ENCODE measurements at places on chromosomes 6 and 20.

DNA sequence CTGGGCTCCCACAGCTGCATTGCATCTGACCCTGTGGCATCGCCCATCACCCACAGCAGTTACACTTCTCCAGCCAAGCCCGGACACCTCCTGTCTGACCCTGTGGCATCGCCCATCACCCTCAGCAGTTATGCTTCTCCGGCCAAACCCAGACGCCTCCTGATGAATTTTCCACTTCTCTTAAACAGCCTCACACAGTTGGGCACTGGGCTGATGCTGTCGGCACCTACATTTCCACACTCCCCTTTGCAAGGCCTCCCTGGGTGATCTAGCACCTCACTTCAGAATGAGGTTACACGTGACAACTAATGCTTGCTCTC, 175.2 kb upstream of the ARID1B start:
- no peak for DNase-seq

DNA sequence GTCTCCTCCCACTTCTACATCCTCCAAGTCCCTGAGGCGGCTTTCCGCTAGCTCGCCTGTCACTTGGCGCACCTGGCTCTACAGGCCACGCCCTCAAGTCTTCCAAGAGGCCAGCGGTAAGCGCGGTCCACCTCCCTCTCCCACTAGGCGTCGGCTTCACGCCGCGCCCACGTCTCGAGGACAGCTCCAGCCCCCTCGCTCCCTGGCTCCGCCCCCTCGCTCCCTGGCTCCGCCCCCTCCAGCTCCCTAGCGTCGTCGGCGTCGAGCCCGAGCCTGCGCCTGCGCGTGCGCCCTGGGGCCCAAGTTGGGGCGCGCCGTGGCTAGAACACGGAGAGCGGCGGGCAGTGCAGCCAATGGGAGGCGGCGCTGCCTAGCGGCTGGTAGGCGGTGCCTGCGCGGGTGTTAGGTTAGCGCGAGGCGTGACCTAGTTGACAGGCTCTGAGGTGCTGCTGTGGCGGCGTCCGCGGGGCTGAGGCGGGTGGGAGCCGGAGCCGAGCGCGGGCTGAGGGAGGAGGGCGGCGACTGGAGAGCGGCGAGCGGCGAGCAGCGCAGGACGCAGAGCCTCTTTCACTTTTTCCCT, at the start of gene MACROD2:
TSS of gene MACROD2 (plus strand) at position 431 of the 580 bp plus-strand sequence.
- no peak for DNase-seq

DNA sequence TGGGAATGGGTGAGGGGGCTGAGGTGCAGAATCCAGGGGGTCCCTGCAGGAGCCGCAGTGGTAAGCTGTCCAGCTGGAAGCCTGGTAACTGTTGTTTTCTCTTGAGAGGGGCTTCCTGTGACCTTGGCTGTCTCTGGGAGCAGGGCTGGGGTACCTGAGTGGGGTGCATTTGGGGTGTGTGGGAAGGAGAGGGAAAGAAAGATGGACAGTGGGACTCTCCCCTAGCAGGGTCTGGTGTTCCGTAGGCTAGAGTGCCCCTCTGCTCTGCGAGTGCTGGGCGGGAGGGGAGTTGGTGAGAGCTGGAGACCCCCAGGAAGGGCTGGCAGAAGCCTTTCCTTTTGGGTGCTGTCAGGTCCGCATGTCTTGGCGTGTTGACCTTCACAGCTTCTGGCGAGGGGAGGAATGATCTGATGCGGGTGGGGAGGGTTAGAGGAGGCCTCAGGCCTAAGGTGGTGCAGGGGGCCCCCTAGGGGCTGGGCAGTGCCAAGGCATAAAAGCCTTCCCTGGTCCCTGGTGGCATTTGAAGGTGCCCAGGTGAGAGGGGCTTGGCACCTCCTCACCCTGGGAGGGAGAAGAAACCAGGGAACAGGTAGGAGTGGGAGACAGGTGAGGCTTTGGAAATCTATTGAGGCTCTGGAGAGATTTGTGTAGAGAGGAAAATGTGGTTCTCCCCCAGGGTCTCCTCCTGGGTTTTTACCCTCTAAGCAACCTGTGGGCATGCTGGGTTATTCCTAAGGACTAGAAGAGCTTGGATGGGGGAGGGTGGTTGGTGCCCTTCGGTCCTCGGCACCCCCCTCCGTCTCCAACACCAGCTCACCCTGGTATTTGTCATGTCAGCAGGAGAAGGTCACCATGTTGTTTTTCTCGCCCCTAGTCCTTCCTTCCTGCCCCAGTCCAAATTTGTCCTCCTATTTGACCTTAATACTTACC, 3.3 kb downstream of the VEGFA start:
- peak; percentile 88 for DNase-seq

DNA sequence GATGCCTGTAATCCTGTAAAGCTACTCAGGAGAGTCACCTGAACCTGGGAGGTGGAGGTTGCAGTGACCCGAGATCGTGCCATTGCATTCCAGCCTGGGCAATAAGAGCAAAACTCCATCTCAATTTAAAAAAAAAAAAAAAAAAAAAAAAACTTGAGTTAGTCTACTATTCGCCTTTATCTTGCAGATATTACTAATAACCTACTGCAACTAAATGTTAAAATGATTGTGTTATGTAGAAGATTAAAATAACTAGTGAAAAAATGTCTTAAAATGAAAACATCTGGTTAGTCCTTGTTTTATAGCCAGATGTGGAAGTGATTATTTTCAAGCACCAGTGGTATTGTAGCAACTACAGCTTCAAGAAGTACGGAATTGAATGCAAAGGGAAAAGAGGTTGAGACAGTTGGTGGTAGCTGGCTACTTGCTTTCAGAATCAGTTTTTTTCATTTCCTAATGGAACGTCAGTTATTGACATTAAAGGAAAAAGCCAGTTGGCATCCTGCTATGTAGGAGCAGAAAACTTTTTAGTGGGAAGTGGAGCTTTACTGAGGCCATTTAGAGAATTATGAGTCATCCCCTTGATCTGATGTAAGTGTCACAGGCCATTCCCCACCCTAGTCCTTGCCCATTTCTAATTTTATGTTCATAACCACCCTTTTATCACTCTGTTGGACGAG, 43.8 kb upstream of the DYNLRB1 start:
- DNase-seq: no peak

GRCh38 chr20:47231382-47232039, 125.0 kb downstream of the ZMYND8 start:
- no peak for DNase-seq

DNA sequence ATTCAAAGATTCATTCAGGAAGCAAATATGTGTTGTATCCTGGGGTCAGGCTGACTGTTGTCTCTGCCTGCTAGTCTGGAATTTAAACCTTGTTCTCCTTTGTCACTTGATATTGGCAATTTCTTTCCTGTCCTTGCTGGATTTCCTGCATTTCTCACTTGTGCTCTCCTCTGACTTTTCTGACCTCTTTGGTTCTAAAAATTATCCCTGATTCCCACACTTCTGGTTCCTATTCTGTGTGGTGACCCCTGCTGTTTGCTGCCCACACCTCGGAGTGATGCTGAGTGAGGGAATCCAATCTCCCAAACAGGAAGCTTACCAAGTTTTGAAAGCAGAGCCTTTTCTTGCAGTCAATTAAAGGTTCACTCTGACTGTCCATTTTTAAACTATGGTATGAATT, 345.3 kb downstream of the CDKAL1 start:
- DNase-seq: no peak

DNA sequence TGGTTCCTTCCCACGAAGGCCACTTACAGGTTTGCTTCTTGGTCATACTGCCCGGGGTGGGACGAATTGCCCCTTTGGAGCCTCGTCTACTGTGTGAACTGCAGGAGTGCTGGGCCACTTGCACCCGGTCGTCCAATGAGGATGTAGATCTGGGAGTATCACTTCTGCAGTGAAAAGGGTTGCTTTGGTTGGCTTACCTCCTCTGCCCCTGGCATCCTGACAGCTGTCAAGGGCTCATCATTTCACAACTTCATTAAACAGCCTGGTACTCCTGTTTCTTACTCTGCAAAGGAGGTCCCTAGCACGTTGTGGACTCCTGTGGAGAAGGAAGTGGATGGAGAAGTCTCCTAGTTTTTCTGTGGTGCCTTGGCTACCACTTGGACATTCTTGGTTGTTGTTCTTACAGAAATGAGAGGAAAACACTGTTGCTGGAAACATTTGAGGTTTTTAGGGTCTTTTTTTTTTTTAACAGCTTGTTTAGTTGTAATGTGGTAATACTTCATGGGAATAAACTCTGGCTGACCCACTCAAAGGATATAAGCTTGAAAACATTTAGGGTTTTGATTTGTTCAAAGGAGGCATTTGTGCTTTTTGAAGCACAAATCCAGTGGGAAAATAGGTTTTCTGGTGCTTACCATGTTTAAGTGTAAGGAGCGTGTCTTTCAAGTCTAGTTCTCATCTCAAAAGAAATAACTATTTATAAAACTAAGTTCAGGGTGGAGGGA, 60.7 kb downstream of the AKAP12 start:
- no peak for DNase-seq

- DNase-seq: no peak
Measured at GRCh38 chr6:156507656-156508055, 269.5 kb upstream of the ARID1B start.

DNA sequence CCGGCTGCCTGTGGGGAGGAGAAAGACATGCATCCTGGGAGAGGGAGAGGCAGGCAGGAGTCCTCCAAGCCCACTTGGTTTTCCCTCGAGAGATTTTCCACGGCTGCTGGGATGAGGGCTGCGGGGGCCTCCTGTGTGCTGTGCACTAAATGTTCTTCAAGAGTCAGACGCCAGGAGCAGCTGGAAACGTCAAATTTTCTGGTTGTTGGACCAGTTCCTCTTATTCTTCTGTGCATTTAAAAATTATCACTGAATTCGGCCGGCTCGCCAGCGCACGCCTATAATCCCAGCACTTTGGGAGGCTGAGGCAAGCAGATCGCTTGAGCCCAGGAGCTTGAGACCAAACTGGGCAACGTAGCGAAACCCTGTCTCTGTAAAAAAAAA, 32.8 kb upstream of the NTSR1 start:
- no peak for DNase-seq

- no peak for DNase-seq
Measured at GRCh38 chr20:38098952-38099351, 65.4 kb downstream of the RPRD1B start.

GRCh38 chr6:107075951-107076381, 39.3 kb downstream of the BEND3 start:
- peak; percentile 52 for DNase-seq

- no peak for DNase-seq
Measured at GRCh38 chr6:137115658-137116057, 57.8 kb downstream of the IL22RA2 start.

DNA sequence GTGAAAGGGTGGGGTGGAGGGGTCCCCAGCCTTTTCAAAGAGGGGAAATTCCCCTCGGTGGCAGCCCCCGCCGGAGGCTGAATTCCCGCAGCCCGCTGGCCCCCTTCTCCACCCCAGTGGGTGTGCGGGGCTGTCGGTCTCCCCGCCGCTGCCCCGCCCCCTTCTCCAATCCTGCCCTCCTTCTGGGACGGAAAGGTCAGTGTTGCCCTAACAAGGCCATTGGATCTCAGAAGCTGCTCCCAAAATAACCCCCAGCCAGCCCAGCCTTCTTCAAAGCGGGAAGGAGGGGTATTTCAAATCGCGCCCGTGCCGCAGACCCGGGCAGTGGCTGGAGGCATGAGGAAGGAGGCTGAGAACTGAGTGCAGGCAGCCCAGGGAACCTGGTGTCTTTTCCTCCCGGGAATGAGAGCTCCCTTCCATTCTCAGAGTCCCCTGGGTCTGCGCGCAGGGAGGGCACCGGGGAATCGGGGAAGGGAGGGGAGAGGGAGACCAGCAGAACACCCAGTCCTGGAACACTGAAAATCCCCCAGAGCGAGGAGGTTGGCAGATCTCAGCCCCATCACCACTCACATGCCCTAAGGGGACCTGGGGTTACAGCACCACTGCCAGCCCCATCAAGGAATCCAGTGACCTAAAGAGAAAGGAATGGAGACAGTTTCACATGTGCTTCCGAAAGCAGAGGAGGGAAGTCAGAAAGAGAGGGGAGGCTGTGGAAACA, at the start of gene JPH2:
TSS of gene JPH2 (minus strand) at position 135 of the 718 bp plus-strand sequence. CDS start 483 bp downstream, outside the sequence.
- DNase-seq: no peak

DNA sequence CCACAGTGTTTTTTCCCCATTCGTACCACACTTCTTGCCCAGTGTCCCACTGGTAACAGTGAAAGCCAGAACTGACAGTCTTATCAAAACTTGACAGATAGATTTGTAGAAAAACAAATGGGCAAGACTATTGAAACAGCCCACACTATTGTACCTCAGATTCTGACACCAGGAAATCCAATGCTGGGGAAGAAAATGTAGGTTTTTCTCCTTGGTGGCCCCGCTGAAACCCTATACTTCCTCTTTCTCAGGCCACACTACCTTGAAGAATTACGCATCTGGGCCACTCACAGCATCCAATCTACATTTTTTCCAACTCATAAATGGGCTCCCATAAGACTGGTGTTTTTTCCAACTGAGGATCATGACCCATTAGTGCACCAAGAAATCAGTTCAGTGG, 90.9 kb upstream of the HDDC2 start:
- no peak for DNase-seq

DNA sequence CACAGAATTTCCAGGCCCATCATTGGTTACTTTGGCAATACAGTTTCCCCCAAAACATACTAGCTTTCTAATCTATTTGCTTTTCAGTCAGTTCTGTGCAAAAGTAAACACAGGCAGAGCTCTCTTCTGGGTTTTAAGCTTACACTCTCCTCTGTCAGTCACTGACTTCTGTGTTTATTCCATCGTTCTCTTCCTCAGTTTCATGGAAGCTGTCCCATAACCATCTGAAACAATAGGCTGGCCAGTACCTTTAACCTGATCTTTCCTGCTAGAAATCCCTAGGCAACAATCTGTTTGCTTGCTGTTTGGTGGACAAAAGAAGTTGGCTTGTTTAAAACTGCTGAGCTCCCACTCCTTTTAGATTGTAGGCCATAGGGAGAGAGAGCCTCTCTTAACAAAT, 431.5 kb downstream of the HACE1 start:
- no peak for DNase-seq

GRCh38 chr20:54028276-54029011, 42.0 kb downstream of the BCAS1 start:
- DNase-seq: no peak

GRCh38 chr20:9978397-9979004, 56.3 kb upstream of the ANKEF1 start:
- DNase-seq: peak; percentile 82

GRCh38 chr6:2582268-2582667, 168.5 kb downstream of the MYLK4 start:
- no peak for DNase-seq

DNA sequence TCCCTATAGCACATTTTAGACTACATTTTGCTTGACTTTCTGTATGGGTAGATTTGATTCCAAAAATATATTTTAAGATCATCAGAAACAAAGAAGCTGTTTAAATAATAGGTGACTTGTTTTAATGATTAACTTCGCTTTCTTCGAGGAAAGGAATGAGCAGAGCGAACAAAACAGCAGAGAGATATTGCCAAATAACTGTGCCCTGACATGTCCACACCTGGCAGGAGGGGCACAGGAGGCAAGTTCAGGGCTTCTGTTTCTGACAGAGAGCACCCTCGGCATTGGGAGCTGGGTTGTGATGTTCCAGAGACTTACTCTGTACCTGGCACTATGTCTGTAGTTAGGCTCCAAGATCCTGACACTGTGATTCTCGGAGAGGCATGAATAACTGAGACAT, 155.7 kb upstream of the SASH1 start:
- no peak for DNase-seq

DNA sequence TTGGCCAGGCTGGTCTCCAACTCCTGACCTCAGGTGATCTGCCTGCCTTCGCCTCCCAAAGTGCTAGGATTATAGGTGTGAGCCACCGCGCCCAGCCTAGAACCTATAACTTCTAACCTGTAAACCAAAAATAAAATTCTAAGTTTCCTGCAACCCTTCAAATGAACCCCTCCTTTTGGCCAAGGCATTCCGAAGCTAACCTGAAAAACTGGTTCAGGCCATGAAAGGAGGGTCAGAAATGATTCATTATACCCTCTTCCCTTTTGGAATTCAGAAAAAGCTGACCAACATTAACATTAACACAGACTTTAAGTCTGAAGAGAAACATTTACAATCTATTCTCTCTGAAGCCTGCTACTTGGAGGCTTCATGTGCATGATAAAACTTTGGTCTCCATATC, 165.1 kb downstream of the TINAG start:
- no peak for DNase-seq
